Cerebellum (tissue), 4 donors: ENCODE measurements at places on chromosomes 3 and 15. TPM values are rescaled to one million over a fixed set of nuclear protein-coding genes. Genes with fewer than 3 reads are reported as not detected.

APOD gene
- 5.2 TPM for total RNA-seq

TRH gene
- 16.4 TPM for total RNA-seq

CLDN18 gene
- total RNA-seq = 0.09 TPM

SUMF1 gene
- 28.5 TPM for total RNA-seq

PLA2G4D gene
- 0.09 TPM for total RNA-seq

LYZL4 gene
- total RNA-seq = not detected

- DNase-seq = no peak
These were observed 4.1 kb downstream of the VHL start for GRCh38 chr3:10145685-10146084.

DNA sequence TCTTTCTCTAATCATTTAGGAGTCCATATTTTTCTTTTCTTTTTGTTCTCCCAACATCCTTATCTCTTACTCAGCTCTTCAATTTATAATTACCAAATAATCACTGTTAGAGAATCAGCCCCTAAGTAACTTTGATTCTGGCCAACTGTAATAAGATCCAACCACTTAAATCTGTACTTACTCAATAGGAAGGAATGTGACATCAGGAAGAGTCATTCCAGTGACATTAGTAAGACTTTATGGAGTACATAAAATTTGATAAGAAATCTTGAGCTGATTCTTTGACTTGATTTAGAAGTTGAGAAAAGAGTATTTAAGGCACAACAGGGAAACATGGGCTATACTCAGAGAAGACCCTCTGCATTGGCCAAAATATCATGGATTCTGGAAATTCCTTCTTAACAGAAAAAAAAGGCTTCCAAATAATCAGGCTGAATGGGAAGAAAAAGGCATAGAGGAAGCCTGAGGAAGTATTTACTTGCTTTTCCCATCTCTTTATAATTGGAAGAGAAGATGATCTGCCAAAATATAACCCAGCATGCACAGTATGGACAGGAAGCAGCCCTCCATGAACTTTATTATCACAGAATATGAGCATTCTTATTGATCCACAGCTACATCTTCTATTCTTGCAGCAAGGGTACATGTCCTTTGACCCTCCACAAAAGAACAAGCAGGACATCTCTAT lies 289.7 kb upstream of the TPRG1 start:
- no peak for DNase-seq

DNA sequence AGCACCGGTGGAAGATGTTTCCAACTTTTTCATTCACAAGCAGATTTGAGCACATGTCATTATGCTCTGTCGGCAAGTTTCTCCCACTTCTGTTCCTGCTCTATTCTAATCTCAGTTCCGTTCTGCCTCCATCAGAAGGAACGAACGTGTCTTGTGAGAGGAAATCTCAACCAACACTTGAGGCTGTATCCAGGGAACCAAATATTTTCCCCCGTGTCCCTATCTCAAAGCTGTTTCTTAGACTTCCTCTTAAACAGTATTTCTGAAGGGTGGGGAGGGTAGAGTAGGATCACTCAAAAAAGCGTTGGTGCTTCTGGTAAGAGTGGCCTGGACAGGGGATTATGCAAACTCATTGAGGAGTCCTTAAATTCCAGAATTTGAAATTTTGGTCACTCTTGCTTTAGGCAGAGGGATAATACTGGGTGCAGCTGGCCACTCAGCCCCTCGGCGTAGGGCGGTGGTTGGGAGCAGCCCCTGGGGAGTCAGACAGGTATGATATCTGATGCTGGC lies 54.9 kb downstream of the FRMD4B start:
- DNase-seq = no peak

GRCh38 chr3:23438657-23439056 lies 235.5 kb downstream of the UBE2E2 start:
- DNase-seq = no peak

- no peak for DNase-seq
These were observed 207.3 kb downstream of the XXYLT1 start for GRCh38 chr3:195063581-195064193.

DNA sequence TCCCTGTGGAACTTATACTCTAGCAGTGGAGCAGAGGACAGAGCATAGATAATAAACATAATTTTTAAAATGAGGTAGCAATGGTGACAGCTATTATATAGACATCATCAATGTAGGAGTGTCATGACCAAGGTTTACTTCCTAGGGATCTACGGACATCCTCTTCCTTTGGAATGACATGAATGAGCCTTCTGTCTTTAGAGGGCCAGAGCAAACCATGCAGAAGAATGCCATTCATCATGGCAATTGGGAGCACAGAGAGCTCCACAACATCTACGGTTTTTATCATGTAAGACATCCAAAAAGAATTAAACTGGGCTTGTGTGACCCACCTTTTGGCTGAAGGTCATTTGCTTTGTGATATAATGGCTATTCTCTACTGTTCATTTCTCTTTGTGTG lies 30.1 kb upstream of the CAPN3 start:
- DNase-seq = no peak

GRCh38 chr3:30167541-30168011 lies 438.8 kb upstream of the TGFBR2 start:
- no peak for DNase-seq

DNA sequence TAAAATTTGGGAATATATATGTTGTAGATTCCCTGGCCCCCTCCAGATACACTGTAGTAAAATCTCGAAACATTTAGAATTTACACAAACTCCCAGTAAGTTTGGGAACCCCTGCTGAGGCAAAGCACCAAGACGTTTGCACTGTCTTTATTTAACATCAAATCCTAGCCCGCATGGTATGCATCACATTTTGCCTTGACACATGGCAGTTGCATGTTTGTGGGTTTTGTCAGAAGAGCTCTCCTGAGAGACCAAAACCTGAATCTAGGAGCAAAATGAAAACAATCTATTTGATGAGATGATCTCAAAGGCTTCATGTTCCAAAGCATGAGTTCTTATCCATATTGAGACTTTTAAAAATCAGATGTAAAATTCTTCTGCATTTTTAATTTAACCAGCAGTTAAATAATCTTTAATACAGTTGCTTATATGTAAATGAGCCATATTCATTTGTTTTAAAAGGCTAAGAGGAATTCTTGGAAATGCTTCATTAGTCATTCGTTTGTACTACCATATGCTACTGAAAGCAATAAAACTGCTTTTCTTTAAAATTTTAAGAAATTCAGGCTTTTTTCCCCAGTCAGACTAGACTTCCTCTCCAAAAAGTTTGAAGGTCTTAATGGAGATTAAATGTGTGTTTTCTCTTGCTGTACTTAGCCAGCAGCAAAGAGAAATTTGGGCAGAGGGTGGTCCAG lies 105.2 kb upstream of the BOC start:
- DNase-seq = no peak

GRCh38 chr3:51384055-51384725 lies 901 bp upstream of the MANF start:
- no peak for DNase-seq

DNA sequence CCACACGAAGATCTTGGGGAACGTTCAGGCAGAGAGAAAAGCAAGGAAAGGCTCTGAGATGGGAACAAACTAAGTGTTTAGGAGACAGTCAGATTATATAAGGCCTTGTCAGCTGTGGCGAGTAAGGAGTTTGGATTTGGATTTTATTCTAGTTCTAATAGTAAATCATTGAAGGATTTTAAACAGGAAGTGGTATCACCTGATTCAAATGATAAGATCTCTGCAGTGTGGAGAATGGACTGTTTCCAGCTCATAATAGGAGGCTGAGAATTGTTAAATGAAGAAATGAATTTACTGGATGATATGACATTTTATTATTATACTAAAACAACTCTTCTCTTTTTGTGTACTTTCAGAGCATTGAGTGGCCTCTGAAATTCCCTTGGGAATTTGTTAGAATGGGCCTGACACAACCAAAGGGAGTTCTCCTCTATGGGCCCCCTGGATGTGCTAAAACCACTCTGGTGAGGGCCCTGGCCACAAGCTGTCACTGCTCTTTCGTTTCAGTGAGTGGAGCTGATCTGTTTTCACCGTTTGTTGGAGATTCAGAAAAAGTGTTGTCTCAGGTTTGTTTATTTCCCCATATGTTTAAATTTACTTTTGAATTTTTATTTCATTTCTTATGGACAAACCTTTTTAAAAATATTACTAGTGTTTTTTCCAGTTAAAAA lies 36.0 kb upstream of the GATM start:
- no peak for DNase-seq
